ENCODE measurements at places on chromosomes 5 and 9.

GRCh38 chr5:149439899-149440542 is 60.9 kb upstream of the IL17B start:
- DNase-seq = no peak

DNA sequence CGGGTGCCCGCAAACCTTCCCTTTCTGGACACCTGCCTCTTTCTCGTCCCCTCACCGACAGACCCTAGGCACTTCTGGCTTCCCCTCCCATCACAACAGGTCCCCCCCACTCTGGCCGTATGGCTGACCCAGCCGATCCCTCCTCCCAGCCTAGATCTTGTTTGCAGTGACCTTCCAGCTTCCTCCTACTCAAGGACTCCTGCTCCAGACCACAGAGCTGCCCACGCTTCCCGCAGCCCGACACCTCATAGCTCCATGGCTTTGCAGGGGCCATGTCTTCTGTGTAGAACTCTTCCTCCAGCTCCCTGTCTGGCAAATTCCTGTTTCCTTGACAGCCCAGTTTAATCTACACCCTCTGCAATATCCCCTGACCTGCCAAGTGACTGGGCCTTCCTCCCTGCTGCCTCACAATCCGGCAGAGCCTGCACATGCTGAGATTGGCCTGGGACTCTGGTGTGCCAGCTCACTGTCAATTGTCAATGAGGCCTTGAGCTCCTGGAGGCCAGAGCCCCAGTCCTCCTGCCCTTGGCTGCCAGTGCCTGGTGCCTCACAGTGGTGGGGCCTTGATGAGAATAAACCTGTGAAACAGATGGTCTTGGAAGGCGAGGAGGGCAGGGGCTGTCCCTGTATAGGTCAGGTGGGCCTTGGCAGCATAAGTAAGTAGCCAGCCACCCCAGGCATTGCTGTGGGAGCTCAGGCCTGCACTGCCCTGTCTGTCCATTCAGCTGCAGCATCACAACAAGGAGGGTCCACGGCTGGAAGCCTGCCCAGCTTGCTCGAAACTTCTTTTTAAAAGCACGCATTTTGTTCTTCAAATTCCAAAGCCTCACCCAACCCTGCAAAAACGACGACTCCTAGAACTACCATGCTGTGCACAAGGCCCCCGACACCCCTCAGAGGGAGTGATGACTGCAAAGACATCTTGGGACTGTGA is 50.5 kb downstream of the GADD45G start:
- DNase-seq = no peak

GRCh38 chr5:7577381-7577780 is 181.4 kb downstream of the ADCY2 start:
- no peak for DNase-seq

GRCh38 chr5:101976933-101977332 is 319.2 kb downstream of the SLCO4C1 start:
- no peak for DNase-seq

- DNase-seq = no peak
These were observed 72.4 kb upstream of the NTRK2 start for GRCh38 chr9:84597131-84597530.

GRCh38 chr5:17174965-17175364 is 42.5 kb upstream of the BASP1 start:
- DNase-seq = no peak

DNA sequence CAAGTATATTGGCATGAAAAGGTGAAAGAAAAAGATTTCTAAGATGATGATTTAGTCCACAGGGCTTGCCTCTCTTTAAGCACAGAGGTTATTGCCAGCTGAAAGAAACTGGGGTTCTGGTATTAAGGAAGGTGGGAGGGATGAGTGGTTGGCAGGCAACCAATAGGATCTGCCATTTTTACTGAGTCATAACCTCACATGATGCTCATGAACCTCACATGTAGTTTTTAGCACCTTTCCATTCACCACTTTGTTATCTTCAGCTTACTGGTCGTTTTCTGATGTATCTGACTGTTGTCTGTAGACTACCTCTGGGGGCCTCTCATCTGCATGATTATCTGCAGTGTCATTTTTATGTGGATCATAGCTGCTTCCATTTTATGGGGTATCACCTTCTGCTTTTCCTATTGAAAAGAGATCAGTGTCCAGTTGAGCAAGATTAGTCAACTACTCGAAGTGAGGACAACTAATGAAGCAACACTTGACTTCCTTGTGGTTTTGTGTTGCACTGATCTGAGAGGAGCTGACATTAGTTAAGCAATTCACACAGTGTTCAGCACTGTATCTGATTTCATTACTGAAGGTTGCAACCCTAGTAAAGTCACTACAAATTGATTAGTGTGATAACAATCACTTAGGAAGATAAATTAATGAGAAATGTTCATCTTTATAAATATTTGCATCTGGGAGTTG is 186.3 kb downstream of the SGCD start:
- no peak for DNase-seq

DNA sequence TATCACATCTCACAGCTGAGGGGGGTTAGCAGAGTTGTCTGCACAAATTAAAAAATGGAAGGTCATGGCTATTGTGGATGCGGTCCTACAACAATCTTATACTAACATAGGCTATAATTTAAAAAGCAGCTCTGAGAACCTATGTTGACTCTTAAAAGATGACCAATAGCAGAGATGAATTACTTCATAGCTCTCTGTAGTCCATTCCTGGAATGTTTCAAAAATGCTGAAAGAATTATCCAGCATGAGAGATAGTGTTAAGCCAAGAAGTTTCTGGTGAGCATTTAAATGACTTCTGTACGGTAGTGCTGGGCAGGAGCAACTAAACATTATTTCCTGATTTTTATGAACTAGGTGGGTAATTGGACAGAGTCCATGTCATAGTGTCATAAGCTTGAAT is 218.2 kb upstream of the NUDT12 start:
- DNase-seq = no peak

DNA sequence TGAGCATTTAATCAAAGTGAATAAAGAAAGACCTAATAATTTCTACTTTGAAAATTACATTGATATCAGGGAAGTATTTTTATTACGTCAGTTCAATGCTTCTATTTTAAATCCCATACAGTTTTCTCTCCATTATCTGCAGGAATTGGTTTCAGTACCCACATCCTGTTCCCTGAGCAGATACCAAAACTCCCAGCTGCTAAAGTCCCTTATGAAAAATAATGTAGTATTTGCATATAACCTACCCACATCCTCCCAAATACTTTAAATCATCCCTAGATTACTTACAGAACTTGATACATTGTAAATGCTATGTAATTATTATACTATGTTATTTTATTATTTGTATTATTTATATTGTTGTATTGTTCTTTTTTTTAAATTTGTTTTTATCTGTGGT is 125.4 kb upstream of the MINAR2 start:
- no peak for DNase-seq

DNA sequence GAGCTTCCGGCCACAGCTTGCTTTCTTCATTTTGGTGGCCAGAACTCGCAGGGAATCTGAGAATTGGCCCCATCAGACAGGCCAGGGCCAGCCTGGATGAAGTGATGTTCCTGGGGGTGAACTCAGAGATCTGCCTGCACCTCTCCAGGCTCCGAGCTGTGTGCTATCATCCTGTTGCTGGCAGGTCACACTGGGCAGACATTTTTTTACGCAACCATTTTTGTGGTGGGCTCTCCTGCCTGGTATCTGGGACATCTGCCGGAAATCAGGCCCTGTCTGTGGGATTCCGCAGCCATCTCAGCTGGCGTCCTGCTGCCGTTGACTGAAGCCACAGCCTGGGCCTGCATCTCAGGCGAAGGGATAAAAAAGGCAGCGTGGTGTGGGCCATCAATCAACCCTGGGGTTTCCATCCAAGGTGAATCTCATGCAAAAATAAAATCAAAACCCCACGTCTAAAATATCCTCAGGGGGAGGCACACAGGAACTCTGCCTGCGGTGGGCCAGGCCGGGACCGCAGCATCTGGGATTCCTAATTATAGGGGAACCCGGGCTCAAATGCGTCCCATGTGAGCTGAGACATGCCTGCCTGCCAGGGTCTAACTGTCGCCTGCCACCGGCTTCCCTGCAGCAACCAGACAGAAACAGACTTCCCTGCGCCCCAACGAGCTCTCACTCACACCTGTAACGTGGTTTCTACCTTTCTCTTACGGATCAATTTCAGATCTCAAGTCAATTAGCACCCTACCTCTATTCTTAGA is 174.3 kb downstream of the SYK start:
- DNase-seq = no peak

DNA sequence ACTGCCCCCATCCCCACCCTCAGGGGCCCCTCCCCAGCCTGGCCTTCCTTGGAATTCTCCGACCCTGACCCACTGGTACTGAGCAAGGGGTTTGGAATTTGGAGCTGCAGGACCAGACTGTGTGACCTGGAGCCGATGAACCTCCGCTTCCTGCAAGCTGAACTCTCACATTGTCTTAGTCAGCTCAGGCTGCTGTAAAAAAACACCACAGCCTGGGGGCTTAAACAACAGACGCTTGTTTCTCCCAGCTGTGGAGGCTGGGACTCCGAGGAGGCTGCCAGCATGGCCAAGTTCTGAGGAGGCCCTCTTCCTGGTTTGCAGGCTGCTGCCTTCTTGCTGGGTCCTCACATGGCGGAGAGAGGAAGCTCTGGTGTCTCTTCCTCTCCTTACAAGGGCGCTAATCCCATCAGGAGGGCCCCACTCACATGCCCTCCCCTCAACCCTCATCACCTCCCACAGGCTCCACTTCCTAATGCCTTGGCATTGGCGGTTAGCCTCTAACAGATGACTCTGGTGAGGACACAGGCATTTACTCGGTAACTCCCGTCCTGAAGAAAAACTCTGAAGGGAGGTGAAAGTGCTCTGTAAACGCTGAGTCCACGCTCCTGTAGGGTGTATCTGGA is 42.4 kb downstream of the C5orf15 start:
- DNase-seq = no peak

GRCh38 chr5:138890644-138891043 is 15.5 kb upstream of the LRRTM2 start:
- no peak for DNase-seq

DNA sequence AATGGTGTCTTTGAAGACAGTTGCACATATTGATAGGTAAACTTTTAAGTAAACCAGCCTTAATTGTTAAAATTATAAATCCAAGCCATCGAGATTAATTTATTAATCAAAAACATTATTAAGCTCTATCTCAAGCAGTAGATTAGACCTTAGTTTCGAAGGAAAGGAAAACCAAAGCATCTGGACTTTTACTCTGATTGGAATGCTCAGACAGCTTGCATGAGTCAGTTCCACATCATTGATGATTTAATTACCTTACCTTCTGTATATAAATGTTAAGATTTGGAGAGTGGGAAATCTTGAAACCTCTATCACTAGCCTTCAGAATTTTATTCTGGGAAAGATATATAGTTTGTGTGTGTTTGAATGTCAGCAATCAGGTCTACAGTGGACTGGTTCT is 23.9 kb downstream of the DCP2 start:
- no peak for DNase-seq

DNA sequence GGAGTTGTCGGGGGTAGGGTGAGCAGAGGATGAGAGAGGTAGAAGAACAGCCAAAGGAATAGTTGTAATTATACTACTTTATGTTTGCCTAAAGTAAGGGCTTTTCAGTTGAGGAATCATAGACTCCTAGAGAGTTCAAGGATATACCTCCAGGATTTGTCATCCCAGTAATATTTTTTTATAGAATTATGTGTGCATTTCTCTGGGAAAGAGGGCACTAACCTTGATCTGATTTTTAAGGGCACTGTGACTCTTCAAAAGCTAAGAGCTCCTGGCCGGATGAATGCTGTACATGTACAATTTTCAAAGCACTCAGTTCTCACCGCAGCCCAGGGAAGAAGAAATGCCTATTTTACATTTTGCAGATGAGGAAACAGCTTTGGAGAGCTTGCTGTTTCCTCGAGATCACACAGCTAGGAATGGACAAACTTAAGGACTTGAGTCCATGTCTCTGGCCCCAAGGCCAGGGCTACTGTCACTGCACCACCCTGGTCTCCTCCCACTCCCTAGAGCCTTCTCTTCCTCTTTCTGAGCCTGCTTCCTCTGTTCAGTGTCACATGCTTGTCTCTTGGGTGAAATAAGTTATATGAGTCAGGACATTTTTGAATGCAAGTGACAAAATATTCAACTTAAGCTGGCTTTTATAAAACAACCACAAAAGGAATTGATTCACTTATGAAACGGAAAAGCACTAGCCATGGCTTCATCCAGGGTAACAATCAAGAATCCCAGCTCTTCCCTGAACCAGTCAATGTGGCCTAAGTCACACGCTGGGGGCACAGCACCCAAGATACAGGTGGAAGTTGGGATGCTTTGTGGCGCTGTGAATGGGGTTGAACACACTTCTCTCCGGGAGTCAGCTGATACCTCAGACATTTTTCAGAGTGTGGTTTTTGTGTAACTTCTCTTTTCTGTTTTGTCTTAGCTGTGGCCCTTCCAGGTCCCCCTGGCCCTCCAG is 45.7 kb upstream of the TGFBR1 start:
- peak; percentile 4 for DNase-seq

DNA sequence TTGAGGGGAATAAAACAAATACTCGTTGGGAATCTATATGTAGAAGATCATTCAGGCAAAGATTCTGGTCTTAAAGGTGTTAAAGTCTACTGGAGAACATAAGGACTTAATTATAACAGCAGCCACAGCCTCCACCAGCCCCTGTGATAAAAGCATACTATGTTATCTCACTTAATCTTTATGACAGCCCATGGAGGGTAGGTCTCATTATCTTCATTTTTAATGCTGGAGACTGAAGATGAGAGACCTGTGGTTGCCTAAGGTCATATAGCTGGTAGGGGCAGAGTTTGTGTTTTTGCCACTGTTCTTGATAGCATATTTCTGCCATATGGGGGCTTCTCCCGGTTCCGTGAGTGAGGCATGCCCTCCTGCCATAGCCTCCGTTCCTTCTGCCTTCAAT is 88.7 kb downstream of the TRIO start:
- DNase-seq = no peak

DNA sequence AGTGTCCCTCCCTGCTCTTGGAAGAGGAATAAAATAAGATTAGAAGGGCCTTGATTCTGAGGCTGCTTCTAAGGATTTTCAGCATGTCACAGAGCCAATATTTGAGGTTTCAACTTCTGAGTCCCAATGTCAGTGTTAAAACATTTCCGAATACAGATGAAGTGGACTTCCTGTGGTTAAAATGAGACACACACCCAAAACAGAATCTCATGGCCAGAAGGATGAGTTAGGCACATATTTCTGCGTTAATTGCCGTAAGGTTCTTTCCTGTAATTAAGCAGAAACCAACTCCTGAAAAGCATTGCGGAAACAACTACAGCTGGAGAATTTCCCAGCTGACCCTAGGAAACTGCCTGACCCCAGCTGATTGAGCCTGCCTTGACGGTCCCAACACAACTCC is 10.4 kb upstream of the ZNF354B start:
- DNase-seq = no peak

DNA sequence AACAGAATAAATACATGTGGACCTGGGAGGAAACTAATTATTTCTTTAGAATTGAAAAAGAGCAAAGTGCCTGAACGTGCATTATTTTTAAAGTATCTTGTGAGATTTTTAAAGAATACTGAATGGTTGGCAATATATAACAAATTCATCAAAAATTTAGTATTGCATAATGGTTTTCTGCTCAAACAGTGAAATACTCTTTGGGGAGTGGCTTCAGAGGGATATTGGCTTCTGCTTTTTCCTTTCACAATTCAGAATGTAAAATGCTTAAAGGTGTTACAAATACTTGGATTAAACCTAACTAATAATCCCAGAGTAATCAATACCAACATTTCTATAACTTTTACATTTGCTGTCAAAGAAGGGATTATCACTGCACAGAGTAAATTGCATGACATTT is 379.3 kb upstream of the CHD1 start:
- DNase-seq = no peak

GRCh38 chr9:93224591-93224990 is 40.7 kb downstream of the WNK2 start:
- no peak for DNase-seq

GRCh38 chr5:78506261-78507024 is 142.1 kb downstream of the LHFPL2 start:
- no peak for DNase-seq

Data from effector memory CD8-positive, alpha-beta T cell (primary cell).